Stimulated activated effector memory CD8-positive, alpha-beta T cell treated with anti-CD3 and anti-CD28 coated beads, Interleukin-12 subunit alpha, Interleukin-12 subunit beta, amount 100 ng/mL, for 72 hours (primary cell): ENCODE measurements at places on chromosomes 1 and 21.

DNA sequence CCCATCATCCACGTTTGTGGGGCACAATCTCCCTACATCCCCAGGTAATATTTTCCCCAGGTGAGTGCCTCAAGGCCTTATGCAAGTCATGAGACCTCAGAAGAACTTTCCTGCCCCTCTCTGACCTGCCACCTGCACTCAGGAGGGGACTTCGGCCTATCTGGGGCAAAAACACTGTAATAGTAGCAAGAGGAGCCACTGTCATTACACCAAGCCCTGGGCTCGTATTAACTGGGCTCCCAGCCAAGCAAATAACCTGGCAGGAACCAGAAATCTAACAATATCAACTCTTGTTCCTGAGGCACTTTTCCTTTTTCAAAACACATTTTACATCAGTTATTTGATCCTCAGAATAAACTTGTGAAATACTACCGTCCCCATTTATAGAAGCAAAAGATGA, 30.9 kb downstream of the LAMB3 start:
- no peak for DNase-seq

DNA sequence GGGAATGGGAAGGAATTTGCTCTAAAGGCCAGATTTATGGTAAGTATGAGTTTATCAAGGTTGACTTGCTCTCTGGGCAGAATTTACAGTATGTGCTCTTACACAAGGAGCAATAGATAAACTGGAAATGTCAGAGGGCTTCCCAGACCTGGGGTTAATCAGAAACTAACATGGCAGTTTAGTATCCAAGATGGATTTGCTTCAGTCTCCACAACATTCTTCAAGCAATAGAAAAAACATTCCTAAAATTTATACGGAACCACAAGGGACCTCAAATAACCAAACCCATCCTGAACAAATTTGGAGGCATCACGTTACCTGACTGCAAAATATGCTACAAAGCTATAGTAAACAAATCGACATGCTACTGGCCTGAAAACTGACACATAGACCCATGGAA, 606.7 kb upstream of the CHRM3 start:
- no peak for DNase-seq

DNA sequence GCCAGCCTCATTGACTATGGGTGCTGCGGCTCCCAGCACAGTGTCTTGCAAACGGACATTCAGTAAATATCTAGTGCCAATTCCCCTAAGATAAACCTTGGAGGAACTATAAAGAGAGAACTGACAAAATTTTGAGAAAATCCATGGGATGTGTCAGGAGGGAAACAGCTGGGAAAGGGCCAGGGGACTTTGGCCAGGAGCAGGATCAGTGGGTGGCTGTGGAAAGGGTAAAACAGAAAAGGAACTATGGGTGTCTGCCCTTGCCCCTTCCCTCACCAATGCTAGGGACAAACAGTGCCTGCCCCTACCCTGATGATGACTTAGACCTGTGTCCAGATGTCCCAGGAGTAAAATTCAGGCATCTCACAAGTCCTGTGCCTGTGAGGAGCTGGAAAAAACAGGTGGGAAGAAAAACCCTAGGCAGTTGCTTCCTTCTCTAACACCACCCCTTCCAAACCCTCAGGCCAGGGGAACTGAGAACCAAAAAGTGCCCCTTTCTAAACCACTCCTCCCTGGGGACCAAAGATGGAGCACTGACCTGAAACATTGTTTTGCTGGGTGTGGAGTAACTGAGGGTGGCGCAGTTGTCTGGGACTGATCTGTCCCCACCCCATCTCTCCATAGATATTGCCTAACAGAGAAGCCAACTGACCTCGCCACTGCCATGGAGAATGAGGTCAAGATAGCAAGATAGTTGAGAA, 22.1 kb upstream of the IFNAR2 start:
- DNase-seq = no peak

DNA sequence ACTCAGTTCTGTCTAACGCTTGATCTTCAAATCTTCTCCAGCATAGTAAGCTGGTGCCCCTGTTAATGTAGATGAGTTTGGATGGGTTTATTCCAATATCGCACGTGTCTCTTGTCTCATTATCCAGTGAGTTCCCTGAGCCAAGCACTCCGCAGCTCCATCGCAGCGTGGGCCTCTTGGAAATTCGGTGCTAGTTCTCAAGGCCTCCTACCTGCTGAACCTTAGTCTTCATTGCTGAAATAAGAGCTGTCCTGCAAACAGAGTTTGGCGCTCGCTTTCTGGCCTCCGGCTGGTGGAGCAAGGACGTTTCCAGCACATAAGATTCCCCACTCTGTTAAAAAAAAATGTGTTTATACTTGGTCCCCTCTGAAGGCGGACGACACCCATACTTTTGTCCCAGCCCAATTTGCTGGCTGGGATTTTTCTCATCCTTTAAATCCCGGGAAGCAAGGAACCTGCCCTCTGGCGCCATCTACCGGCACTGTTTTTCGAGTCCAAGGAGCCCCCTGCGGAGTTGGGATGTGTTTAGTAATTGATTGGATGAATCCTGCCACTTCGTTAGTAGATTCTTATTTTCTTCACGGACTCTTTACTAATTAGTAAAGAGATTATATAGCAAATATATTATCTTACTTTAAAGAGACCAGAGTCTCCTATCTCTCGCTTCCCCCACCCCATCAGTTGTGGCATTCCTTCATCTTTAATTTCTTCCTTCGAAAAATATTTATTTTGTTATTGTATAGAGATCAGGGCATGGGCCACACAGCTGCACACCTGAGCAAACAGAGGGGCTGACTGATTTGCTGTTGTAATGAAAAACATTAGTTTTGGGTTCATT, 14.7 kb downstream of the JUN start:
- no peak for DNase-seq

DNA sequence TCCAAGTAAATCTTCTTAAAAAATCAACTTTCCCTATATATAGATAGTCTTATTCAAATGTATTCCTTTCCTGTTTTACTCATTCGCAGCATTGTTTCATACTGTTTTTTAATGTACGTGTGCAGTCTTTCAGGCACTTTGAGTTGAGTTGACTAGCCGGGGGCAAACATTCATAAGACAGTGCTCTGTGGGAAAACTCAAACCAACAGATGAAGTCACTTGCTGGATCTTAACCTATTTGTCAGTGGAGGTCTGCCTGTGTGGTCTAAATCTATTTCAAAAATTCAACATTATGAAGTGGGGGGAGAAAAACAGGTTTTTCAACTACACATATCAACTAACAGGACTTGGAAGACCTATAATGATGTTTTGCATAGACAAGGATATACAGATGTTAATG, 6.2 kb downstream of the HSD11B1 start:
- DNase-seq = no peak

DNA sequence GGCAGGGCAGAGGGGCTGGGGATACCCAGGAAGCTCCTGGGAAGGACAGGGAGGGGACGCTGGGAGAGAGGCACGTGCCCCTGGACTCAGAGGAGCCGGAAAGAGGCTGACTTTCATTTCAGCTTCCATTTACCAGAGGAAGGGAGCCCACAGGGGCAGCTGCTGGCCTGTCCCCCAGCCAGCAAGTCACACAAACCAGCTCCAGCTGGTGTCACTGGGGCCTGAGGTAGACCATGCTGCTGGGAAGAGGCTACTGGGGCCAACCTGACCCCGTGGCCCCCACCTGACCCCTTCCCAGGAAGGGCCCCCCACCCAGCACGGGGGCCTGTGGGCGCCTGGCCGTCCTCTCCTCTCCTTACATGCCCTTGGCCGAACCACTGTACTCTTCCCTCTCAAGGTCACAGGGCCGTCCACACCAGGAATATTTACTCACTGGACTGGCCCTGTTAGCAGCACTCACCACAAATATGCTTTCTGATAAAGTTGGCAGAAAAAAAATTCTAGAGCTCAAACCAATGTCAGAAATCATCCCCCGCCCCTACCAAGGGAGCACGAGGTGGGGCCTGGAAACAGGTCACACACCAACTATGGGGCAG, 110.5 kb downstream of the CASZ1 start:
- DNase-seq = no peak

GRCh38 chr1:117178756-117179155, 32.0 kb downstream of the VTCN1 start:
- no peak for DNase-seq

DNA sequence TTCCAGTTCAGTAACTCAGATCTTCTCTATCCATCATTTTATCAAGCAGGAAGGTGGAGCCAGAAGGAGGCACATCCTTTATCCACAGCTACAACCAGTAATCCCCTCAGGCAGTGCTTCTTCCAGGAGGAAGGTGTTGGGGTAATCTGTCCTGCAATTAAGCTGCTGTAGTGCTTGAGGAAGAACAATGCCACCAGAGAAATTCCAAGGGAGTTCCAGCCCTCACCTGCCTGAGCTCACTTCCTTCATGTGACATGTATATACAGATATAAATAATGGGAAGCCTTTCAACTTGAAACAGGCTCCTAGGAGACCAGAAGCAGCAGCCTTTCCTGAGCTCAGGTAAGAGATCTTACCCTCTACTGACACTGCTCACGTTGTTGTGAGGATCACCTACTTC, 2.2 kb upstream of the IL20 start:
- DNase-seq = no peak

- no peak for DNase-seq
Measured at GRCh38 chr21:46663754-46664153, 28.3 kb downstream of the PRMT2 start.

DNA sequence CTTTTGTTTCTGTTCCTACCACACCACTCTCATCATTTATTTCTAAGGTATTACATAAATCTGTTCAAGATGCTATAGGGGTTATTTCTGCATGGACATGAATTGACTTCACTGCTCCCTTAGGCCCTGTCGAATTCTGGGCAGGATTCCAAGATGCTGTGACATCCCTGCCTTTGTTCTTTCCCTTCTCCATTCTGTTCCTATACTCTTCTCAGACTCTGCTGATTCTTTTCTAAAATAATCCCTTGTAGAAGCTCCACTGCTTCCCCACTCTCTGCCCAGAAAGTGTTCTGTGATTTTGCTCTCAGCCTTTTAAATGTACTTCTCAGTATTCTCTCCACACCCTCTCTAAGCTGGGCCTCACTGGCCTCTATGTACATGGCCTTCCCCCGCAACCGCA, 99.2 kb downstream of the PHTF1 start:
- DNase-seq = no peak

- DNase-seq = no peak
Measured at GRCh38 chr21:42763581-42764442, 110.4 kb downstream of the PDE9A start.

DNA sequence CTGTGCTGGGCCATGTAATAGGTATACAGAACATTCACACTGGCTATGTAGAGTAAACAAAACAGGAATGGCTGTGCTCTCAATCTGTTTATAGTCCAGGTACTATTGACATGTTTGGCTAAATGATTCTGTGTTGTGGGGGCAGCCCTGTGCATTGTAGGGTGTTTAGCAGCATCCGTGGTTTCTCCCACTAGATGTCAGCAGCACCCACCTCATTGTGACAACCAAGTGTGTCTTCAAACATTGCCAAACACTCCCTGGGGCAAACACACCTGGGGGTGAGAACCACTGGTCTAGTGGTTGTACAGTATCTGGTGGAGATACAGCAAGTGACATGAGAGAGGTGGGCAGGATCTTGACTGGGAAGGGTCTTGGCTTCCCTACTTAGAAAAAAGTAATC, 80.4 kb upstream of the SPATA6 start:
- no peak for DNase-seq

DNA sequence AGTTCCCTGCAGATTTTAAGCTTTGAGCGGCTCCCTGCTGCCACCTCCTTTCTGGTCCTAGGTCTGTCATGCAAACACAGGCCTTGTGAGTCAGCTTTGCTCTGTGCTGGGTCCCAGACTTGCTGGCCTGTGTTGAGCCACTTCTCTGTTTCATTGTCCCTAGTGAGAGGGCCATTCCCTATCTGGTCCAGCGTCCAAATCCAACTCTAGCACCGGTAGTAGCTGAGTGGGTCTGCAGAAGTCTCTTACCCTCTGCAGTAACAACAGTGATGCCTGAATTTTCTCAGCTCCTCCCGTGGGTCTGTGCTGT, 5.8 kb downstream of the TTC22 start:
- no peak for DNase-seq

DNA sequence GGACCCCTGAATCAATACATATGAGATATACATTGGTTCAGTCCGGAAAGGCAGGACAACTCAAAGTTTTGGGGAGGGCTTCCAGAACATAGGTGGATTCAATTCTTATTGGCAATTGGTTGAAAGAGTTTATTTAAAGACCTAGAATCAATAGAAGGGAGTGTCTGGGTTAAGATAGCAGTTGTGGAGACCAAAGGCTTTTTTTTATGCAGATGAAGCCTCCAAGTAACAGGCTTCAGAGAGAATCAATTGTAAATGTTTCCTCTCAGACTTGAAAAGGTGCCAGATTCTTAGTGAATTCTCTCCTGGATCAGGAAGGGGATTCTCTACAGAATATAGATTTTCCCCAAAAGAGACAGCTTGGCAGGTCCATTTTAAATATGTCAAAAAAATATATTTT, 27.0 kb upstream of the CD5L start:
- no peak for DNase-seq

DNA sequence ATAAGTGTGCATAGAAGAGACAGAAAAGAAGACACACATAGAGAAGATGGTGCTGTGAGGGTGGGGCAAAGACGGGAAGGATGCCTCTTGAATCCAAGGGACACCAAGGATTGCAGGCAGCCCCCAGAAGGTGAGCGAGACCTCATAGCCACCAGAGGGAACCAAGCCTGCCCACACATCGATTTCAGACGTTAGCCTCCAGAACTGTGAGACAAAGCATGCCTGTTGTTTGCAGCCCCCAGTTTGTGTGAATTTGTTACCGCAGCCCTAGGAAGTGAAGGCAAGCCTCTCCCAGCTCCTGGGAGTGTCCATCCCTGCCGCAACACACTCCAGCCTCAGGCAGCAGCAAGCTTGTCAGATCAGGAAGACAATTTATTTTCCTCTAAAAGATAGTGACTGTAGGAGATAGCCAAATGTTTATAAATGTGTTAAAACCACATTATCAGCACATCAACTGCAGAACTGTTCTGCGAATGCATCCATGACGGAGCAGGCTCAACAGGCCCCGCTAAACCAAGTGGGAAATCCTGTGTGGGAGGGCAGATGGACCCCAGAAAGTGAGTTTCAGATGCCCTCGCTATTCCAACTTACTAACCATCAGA, 543.3 kb downstream of the MATN1 start:
- no peak for DNase-seq

DNA sequence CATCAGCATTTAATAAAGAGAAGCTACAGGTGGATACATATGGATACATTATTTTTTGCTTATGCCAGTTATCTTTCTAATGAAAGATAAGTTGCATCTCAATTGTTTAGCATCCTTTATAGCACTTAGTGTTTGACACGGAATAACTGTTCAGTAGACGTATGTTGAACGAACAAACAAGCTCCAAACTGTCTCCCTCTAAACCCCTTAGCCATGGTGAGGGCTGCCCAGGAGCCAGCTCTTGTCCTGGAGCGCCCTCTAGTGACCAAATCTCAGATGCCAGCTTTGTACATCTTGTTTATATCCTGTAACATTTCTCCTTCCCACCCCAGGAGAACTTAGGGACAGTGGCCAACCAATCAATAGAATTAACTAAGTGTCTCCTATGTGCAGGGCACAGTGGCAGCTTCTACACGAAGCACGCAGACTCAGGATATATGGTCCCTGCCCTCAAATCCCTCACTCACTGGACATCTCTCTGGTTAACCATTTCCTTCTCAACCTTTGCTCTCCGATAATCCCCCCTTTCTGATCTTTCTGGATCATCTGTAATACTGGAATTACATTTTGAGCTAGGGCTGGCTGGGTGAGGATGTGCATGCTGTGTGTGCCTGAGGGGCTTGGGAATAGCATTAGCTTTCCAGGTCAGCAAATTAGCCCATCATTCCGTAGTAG, 22.9 kb downstream of the KCNA10 start:
- DNase-seq = peak; percentile 87
